HepG2 (cell line): ENCODE measurements at places on chromosomes 16 and 17.

DNA sequence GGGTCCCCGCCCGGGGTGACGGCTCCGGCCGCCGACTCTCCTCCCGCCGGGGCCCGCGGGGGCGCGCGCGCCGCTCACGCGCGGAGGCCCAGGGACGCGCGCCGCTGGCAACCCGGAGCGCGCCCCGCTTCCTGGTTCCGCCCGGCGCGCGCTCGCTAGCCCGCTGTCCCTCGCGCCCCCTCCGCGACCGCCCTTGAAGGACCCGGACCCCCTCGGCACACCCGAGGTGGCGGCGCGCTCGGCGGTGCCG lies at the start of gene STAT5B:
TSS of gene STAT5B (minus strand) at position 33 of the 250 bp plus-strand sequence. CDS start 44,264 bp downstream, outside the sequence.
- DNase-seq: no peak

GRCh38 chr16:49520492-49521038 lies 147.0 kb downstream of the C16orf78 start:
- no peak for DNase-seq

- no peak for DNase-seq
Observed at GRCh38 chr16:19878757-19879156, 5.9 kb downstream of the GPRC5B start.

GRCh38 chr17:6170349-6170748 lies 100.2 kb downstream of the WSCD1 start:
- DNase-seq: no peak

DNA sequence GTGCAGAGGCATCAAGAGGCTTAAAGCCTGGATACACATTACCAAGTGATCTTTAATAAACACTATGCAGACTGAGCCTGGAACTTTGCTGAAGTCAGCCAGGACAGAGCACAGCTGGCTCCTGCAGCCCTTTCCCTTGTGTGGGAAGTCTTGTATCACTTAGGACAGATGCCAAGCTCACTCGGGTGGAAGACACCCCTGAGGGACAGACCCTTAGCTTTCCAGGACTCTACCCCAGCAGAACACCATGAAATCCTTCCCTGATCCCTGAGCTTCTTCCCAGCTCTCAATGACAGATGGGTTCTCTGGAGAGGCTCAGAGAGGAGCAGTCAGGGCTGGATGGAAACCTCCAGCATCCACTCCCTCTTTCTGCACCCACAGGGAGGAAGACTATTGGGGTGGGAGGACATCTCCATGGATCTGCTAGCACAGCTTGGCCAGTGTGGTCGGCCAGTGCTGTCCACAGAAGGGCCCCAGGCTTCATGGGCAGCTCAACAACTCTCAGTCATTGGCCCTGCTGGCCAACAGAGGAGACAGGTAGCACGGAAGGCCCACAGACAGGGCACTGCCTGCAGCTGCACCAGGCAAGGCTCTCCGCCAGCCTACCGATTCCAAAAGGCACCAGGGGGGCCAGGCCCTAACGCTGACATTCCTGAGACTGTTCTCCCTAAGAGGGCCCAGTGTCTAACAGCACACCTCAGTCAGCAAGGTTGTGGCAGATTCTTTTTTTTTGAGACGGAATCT lies 15.9 kb downstream of the RAB5C start:
- no peak for DNase-seq

DNA sequence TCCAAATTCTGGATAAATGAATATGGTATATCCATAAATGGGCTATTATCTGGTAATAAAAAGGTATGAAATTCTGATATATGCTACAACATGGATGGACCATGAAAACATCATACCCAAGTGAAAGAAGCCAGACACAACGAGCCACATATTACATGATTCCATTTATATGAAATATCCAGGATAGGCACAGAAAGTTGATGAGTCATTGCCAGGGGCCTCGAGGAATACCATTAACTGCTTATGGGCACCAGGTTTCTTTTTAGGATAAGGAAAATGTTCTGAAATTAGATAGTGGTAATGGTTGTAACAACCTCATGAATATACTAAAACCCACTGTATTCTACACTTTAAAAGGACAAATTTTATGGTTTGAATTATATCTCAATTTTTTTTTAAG lies 123.2 kb downstream of the PITPNC1 start:
- no peak for DNase-seq

- DNase-seq: no peak
Observed at GRCh38 chr17:42347198-42347597, 41.0 kb downstream of the STAT3 start.

DNA sequence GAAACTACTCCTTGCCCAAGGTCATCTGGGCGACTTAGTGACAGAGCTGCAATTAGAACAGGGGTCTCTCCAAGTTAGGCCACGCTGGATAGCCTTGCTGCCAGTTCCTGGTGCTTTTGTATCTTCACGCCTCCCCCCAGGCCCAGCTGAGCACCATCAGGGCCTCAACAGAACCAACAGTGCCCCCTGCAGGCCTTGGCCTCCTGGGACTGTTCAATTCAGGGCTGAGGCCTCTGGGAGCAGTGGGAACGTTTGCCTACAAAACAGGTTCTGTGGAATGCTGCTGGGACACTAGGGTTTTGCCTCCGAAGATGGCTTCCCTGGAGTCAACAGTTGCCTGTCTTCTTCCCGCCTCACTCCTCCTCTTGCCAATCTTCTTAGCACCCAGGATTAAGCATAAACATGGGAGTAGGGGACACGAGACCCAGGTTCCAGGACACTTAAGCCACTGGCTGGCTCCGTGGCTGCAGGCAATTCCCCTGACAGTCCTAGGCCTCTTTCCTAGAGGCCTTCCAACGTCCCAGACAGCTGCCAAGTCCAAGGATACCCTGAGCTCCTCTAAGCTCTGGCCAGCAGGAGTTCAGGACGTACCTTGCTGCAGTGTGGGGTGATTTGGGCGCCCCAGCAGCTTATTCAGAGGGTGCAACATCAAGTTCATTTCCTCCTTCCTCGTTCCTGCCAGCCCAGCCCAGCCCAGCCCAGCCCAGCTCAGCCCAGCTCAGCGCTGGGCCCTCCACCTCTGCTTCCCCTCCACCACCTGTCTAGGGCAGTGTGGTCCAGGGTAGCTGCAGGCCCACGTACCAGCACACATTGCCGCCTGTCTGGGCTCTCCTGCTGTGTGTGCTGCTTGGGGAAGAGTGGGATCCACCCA lies 246.6 kb upstream of the RPL38 start:
- peak; percentile 56 for DNase-seq

GRCh38 chr17:2106308-2106955 lies 51.5 kb downstream of the HIC1 start:
- no peak for DNase-seq

DNA sequence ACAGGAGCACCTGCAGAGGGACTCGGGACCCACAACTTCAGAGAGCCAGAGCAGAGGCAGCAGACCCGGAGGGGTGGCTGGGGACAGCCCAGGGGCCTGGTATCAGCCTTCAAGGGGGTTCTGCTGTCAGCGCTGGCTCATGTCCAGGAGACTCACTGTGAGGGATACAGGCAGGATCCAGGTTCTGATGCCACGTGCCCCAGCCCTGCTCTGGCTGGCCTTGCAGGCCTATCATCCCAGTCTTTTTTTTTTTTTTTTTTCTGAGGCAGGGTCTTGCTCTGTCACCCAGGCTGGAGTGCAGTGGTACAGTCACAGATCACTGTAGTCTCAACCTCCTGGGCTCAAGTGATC lies 9.0 kb upstream of the MTSS2 start:
- DNase-seq: no peak

DNA sequence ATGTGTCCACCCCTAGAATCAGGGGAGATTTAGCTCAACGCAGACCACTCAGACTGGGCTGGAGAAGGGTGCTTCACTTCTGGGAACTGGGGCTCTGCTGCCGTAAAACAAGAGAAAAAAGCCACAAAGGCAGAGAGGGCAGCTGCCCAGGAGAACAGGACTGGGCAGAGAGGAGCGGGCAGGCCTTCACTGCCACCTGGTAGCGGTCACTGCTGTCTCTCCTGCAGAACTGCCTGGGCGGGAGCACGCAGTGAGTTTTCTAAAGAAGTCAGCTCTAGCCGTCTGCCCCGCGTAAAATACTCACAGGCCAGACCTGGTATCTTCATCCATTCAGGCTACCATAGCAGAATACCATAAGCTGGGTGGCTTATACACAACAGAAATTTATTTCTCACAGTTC lies 103.8 kb downstream of the AMFR start:
- no peak for DNase-seq

DNA sequence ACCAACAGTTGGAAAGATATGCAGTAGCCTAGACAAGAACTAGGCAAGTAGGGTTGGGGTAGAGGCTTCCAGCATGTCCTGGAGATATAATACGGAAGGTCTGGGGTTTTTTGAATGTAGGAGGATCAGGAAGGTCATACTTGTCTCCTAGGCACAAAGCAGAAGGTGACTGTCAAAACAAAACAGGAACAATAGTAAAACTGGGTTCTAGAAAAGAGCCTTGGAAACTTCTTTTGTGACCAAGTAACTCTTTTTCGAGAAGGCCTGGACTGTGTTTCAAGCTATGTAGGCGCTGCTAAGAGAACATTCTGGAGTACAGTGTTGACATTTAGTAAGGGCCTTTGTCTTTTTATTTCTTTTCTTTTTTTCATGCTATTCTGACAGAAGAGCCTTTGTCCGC lies 26.9 kb upstream of the TENT4B start:
- no peak for DNase-seq

GRCh38 chr17:77786740-77787505 lies 171.6 kb upstream of the TNRC6C start:
- no peak for DNase-seq

- DNase-seq: no peak
Observed at GRCh38 chr17:58580671-58581070, 66.2 kb upstream of the MTMR4 start.

GRCh38 chr17:43900858-43901754 lies 6.2 kb downstream of the MPP2 start:
- no peak for DNase-seq

GRCh38 chr17:34598161-34598776 lies 18.9 kb downstream of the TMEM132E start:
- peak; percentile 81 for DNase-seq

DNA sequence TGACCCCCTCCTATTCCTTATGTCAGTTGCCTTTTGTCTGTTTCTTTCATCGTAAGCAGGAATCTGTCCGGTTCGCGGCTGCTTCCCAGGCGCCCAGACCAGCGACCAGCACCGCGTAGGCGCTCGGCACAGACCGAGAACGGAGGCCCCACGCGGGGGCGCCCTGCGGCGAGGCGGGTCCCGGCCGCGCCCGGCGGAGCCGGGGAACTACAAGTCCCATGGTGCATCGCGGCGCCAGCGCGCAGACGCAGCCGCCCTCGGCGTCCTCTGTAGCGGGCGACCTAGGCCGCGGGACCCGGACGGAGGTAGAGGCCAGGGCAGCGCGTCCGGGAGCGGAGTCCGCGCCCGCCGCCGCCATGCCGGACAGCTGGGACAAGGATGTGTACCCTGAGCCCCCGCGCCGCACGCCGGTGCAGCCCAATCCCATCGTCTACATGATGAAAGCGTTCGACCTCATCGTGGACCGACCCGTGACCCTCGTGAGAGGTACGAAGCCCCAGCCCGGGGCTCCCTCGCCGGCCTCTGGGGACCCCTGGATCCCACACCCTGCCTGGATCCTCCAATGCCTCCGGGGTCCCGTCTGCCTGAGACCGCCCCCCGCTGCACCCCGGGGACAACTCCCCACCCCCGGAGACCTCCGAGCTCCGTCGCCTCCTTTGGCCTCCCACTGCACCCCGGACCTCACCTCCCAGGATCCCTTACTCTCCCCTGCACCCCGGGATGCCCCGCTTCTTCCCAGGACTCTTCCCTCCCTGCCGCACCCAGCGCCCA lies at the start of gene NDUFB10:
TSS of gene NDUFB10 (plus strand) at position 270 of the 771 bp plus-strand sequence. CDS start at position 357, 87 bp downstream.
- DNase-seq: peak; percentile 80

DNA sequence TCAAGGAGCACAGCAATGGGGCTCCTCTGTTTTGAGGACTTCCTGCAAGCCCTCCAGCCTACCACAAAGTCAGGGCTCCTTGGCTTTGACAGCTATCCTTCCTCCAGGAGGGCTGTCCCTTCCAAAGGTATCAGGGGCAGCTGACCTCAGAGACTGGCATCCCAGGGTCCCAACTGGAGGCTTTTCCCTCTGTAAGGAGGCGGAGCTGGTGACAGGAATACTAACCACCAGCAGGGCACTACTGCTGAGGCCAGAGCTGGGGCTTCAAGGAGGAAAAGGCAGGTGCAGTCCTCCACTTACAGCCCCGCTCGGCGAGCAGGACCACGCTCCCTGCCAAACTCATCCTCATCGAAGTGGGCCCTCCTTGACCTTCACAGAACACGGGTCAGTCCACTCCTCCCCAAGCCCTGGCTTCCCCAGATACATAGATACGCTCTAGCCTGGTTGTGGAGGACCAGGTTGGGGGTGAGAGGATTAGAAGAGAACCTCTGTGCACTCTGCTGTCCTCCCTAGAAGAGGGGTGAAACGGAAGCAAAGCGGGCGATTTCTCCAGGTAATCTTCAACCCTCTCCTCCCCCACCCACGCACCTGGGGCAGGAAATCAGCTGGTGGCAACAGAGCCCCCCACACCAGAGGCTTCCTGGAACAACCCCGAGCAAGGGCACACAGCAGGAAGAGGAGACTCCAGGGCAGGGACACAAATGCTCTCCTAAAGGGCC lies 20.5 kb downstream of the ST3GAL2 start:
- no peak for DNase-seq

- DNase-seq: no peak
Observed at GRCh38 chr16:5951486-5951885, 853.9 kb upstream of the EEF2KMT start.

- no peak for DNase-seq
Observed at GRCh38 chr17:31608659-31609254, 217.3 kb downstream of the RAB11FIP4 start.

DNA sequence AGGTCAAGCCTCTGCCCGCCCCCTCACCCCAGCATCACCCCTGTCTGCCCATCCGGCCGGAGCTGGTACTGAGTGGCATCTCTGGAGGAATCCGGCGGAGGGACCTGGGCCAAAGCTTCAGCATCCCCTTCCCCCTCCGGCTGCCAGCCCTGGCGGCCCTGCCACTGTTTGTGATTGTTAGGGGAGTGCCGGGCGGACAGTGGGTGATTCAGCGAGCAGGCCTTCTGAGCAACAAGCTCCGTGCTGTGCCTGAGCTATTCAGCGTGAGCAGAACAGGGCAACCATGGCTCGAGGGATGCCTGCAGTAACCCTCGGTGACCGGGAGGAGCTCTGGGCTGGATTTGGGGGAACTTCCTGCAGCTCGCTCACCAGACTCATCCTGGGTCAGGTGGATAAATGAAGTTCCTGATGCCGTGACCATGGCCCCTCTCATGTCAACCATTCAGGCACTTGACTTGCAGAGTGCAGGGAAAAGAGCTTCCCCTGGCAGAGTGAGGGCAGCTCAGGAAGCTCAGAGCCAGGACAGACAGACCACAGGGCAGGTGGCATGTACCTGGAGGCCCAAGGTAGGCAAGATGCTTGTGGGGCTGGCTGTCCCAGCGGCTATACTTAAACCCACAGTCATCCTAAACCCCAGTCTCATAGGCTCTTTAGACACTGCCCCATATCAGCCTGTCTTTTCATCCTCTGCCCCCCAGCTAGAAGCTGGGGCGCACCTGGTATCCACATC lies 24.3 kb upstream of the MLKL start:
- no peak for DNase-seq

DNA sequence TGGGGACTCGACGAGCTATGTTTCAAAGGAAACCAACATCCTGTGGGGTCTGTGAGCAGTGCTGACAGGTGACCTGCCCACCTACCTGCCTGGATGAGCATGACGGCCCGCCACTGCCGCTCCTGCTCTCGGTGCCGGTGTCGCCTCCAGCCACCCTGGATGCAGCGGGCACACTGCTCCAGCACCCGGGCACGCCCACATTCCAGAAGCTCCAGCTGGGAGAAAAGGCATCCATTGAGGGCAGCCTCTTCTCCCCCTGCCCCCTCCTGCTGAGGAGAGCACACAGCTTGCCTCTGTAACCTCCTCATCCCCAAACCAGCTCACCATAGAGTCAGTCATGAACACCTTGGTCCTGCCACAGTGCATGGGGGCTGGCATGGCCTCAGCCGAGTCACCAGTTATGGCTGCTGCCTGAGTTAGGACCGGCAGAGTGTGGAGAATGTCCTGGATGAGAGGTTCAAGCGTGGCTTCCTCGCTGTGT lies 14.3 kb downstream of the ZNHIT3 start:
- no peak for DNase-seq
